Omental fat pad (tissue), 4 donors: ENCODE measurements at places on chromosomes 3 and 15.

GRCh38 chr3:168981396-168981795 lies 682.1 kb downstream of the MECOM start:
- DNase-seq = no peak

- DNase-seq = no peak
These were observed 84.8 kb upstream of the MLF1 start for GRCh38 chr3:158486200-158486599.

DNA sequence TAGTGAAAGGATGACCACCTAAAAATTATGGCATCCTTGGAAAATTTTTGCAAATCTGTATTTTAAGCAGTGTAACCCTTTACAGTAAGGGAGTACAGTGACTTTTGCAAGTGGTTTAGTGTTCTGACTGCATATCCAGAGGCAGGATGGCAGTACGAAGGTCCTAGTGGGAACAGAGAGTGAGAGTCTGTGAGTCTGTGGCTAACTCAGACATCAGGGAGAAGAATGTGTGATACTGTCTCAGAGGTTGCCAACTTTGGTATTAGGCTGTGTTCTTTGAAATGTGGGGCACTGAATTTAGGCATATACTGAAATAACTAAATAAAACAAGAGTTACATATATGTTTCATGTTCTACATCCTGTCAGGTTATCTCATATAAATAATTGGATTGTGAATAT lies 25.7 kb downstream of the PRKCI start:
- no peak for DNase-seq

GRCh38 chr3:143535994-143536784 lies 312.1 kb downstream of the SLC9A9 start:
- DNase-seq = no peak

GRCh38 chr15:66911131-66911700 lies 154.2 kb upstream of the SMAD3 start:
- DNase-seq = no peak

DNA sequence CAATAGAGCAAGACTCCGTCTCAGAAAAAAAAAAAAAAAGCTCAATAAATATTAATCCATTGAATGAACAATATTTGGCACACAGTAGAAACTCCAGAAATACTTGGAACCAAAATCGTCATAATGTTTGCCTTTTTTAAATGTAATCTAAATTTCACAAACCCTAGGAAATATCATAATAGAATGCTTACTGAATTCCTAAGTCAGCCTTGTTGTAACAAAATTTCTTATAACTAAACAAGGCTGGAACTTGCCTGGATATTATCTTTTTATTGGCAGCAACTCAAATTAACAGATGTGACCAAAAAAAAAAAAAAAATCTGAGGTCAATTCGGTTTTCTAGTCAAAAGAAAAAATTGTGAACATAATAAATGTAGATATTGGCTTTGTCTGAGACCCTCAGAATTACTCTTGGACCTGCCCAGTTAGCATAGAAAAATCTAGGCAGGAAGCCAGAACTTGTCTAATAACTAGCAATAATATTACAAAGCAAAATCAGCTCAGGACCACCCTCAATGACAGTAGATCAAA lies 33.3 kb downstream of the GABPB1 start:
- no peak for DNase-seq

- DNase-seq = no peak
These were observed 12.4 kb upstream of the SEC62 start for GRCh38 chr3:169954142-169954756.

DNA sequence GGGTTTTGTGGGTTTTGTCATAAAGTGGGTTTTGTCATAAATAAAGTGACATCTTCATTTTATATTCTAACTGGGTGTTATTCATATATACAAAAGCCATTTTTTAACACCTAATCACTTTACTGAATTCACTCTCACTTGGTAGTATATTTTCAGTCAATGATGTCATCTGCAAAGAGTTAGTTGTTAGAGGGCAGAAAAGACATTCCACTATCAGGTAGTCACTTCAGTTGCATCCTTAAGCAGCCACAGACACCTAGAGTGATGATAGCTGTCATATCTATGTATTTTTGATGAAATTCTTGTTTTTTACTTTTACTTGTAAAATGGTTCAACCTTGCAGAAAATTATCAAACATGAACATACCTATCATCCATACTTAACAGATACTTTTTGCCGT lies 89.0 kb downstream of the DHX36 start:
- DNase-seq = no peak

- DNase-seq = no peak
These were observed 74.8 kb upstream of the GATA2 start for GRCh38 chr3:128567705-128568356.

- DNase-seq = no peak
These were observed 24.6 kb upstream of the RSL24D1 start for GRCh38 chr15:55221090-55222011.

DNA sequence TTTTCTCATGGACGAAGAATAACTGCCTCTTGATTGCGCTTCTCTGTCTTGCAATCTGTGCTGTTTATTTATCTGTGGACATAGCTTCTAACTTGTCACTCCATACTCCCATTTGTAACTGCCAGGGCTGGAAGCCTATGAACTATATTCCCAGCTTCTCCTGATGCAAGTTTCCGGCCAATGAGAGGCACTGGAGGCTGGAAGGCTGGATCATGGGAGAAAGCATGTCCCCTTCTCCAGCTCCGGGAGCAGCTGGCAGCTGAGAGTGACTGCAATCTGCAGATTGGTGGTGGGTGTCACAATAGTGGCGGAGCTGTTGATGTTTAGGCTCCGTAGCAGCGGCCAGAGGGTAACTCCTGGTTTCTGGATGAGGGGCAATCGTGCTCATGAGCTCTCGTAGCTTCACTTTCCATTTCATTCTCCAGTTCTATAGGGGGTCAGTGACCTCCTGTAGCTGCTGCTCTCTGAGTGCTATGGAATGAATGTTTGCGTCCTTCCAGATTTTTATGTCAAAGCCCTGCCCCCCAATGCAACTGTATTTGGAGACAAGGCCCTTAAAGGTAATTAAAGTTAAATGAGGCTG lies 35.7 kb upstream of the PCSK6 start:
- DNase-seq = no peak

- DNase-seq = no peak
These were observed 22.8 kb upstream of the GOLGA8A start for GRCh38 chr15:34460451-34460850.

- DNase-seq = no peak
These were observed 36.1 kb upstream of the MTMR14 start for GRCh38 chr3:9613056-9613748.

DNA sequence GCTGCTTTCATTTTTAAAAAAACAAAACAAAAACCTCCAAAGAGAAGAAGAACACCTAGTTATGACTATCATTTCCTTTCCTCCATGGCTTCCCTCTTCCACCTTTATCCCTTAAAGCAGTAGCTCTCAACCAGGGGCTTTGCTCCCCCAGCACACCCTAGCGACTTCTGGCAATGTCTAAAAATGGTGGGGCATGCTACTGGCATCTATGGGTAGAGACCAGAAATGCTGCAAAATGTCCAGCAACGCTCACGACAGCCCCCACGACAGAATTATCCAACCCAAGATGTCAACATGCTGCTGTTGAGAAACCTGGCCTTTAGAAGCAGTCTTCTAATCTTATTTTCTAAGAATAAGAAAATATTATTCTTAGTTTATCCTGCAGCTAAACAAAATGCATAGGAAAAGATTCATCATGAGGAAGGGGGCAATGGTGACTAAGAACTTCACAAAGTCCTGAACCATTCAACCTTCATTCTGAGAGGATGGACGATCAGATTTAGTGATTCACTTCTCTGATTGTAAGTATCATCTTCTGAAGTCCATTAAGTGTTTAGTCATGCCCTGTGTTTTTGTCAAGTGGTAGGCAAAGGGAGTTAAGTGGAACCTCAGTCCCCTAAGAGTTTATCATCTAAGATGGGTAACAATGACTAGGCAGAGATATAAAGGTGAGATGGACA lies 81.7 kb downstream of the CCNL1 start:
- DNase-seq = no peak

DNA sequence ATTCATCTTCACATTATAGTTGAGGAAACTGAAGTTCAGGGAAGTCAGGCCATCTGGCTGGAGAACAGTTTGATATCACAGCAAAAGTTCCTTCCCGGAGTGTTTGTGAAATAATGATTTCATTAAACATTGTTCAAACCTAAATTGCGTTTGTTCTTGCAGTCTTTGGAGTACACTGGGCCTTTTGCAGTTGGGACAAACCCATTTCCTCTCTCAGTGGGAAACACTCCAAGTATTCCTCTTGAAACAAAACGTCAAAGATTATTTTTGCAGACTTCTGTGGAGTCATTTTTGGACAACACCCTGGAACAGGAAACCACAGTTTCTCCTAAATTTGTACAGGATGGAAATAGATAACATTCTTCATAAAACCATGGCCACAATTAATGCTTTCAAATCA lies 287.5 kb downstream of the PTPRG start:
- DNase-seq = no peak

GRCh38 chr3:143597774-143598652 lies 250.3 kb downstream of the SLC9A9 start:
- DNase-seq = no peak

DNA sequence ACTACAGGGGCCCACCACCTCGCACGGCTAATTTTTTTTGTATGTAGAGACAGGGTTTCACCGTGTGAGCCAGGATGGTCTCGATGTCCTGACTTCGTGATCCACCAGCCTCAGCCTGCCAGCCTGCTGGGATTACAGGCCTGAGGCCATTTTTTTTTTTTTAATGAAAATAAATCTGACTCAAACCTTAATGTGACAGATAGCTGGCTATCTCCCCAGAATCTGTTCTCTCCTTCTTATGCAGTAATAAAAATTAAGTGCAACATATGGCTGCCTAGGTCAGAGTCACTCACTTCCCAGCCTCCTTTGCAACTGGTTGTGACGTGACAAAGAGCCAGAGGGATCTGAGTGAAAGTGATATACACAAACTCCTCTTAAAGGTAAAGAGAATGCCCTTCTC lies 53.0 kb downstream of the ZNF148 start:
- no peak for DNase-seq

GRCh38 chr3:11560746-11561145 lies 83.0 kb downstream of the VGLL4 start:
- DNase-seq = no peak

DNA sequence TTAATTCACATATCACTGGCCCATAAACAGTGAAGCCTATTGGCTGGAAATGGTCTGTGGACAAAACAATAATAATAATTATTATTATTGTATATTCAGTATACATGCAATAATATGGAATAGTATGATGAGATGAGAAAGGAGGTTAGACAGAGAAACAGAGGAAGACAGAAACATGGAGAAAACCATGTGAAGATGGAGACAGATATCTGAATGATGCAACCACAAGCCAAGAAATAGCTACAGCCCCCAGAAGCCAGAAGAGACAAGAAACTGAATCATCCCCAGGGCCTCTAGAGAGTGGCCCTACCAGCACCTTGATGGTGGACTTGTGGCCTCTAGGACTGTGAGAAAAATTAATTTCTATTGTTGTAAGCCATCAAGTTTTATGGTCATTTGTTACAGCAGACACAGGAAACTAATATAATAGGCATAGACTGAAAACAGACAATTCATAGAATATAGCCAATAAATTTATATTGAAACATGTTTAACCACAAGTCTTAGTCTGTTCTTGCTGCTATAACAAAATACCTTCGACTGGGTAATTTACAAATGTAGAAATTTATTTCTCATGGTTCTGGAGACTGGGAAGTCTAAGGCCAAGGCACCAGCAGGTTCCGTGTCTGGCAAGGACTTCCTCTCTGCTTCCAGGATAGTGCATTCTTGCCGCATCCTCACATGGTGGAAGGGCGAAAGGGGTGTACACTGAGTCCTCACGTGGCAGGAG lies 31.6 kb downstream of the MCF2L2 start:
- no peak for DNase-seq

- no peak for DNase-seq
These were observed 6.1 kb upstream of the EIF2B5 start for GRCh38 chr3:184129012-184129411.

- DNase-seq = no peak
These were observed 188.3 kb downstream of the IL5RA start for GRCh38 chr3:2921903-2922302.

DNA sequence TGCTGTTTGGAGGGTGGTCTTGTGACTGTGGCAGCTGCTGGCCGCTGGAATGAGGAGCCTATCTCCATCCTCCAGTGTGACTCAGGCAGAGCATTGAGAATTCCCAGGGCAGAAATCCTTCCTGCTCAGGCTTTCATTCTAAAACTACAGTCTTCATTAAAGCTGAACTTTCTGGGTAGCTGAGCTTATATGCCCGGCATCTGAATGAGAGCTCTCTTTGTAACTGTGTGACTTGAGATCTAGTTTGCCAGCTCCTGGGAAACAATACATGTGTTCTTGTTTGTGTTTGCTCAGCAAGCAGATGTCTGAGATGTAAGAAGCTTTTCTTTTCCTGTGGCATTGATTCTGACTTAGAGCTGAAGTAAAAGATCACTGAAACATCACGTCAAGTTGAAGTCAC lies 22.4 kb downstream of the RLBP1 start:
- no peak for DNase-seq

DNA sequence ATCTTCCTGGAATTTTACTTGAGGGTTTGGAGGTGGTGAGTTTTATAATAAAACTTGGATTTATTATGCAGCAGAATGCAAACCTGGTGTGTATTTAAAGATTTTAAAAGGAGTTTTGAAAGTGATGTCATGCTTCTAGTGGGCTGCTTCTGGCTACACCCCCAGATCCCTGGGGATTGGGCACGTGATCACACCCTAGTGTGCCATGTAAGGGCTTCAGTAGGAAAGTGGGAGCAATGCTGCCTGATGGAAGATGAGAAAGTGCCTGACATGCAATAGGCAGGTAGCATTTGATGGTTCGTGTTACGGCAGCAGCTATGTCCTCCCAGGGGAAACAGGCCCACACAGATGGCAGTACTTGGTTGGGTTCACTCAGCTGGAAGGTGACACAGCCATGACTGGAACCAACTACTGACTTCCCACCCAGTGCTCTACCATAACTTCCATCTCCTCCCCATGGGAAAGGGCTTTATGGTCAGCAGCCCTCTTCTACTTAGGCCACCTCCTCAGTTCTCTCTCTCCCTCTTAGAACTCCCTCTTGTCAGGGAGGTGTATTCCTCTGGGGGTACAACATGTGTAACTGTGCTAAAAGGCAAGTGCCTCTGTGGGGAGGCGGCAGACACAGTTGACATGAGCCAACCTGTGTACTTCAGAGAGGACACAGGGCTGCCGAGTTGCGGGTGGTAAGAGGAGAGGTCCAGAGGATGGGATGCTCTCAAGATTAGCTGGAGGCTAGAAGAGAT lies 5.6 kb downstream of the ITPKA start:
- no peak for DNase-seq

DNA sequence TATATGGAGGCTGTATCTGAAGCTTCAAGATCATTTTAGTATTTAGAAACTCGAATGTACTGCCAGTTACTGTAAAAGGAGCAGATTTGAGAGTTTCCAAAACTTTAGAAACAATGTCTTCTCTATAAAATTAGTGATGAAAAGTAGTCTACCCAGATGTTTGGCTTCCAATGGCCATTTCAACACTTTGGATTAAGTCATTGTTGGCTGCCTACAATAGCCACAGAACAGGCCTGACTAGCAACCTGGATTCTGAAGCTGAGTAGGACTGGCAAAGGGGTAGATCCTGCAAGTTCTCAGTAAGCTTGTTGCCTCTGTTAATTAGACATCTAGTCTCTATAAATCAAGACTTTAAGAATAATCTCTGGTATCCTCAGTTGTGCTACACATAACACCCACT lies 239.0 kb upstream of the KCNMB2 start:
- DNase-seq = no peak

GRCh38 chr3:4045756-4046155 lies 246.5 kb downstream of the LRRN1 start:
- no peak for DNase-seq

- DNase-seq = no peak
These were observed 907 bp downstream of the PLXNA1 start for GRCh38 chr3:126983653-126984390.

- DNase-seq = no peak
These were observed 372.8 kb downstream of the TIGIT start for GRCh38 chr3:114666623-114667022.
